ENCODE measurements at places on chromosomes 16 and 17. TPM values are rescaled to one million over a fixed set of nuclear protein-coding genes. Genes with fewer than 3 reads are reported as not detected.

GRCh38 chr17:33701910-33702309, 408.8 kb upstream of the ASIC2 start:
- no peak overlapping the region for H3K27ac ChIP-seq
- no peak overlapping the region for H3K4me3 ChIP-seq
- no peak for DNase-seq
- H3K27me3 ChIP-seq: no peaks in the 10 kb centered on the region

- H3K4me1 ChIP-seq: no peaks in the 10 kb centered on the region
- no peaks in the 10 kb centered on the region for H3K27me3 ChIP-seq
- no peak overlapping the region for H3K4me3 ChIP-seq
- no peak for DNase-seq
Measured at GRCh38 chr17:74490716-74491115, 24.3 kb downstream of the CD300A start.

DNA sequence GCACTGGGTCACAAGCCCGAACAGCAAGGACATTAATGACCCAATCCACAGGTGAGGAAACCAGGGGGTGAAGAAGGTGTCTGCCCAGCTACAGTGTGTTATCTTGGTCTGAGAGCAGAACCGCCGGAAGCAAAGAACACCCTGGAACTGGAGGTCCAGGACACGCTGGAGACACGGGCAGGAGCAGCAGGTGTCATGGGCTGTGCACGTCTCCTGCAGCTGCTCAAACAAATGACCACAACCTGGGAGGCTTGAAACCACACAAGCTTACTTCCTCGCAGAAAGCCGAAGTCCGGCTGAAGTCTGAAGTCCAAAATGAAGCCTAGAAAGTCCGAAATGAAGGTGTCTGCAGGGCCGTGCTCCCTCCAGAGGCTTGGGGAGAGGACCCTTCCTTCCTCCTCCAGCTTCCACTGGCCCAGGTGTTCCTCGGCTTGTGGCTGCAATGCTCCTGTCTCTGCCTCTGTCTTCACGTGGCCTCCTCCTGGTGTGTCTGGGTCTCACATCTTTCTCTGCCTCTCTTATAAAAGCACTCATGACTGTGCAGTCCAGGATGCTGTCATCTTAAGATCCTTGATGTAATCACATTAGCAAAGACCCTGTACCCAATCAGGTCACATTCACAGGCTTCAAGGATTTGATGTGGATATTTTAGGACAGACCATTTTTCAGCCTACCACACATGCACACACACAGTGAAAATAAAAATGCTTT, 351.2 kb downstream of the C16orf95 start:
- no peaks in the 10 kb centered on the region for H3K4me1 ChIP-seq
- H3K27ac ChIP-seq: no peak overlapping the region
- no peak overlapping the region for H3K4me3 ChIP-seq
- H3K27me3 ChIP-seq: peaks cover 16% of the 10 kb centered on the region

DNA sequence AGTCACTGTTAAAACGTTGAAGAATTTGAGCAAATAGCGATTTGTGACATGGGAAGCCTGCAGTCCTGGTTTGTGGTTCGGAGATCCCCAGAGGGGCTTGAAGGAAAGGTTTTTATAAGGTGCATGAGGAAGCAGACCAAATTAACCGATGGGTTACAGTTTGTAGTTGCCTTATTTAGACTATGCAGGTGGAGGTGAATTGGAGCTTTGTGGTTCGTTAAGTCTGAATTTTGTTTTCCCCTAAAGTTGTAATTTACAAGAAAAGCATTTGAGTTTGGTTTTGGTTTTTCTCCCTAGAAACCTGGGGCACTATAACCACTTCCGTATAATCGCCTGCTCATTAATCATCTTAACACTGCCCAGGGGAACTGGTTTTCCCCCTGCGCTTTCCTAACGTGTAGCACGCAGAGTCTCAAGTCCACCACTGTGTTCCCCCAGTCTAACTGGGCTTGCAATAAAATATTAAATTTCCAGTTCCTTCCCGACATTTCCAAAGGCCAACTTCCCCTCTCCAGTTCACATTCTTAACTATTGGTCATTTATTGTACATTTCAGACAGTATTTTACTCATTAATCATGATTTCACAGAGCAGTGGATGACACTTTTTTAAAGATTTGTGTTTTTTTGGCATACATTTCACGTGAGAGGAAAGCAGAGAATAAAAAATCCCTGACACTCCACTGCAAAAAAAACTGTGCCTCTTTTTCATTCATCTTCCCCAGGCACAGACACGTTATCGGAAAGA, 932 bp downstream of the ZNF267 start:
- peaks cover 7% of the 10 kb centered on the region for H3K4me1 ChIP-seq
- H3K27ac ChIP-seq: peak overlapping the region; percentile 83
- peak overlapping the region; percentile 98 for H3K4me3 ChIP-seq
- no peaks in the 10 kb centered on the region for H3K27me3 ChIP-seq

DNA sequence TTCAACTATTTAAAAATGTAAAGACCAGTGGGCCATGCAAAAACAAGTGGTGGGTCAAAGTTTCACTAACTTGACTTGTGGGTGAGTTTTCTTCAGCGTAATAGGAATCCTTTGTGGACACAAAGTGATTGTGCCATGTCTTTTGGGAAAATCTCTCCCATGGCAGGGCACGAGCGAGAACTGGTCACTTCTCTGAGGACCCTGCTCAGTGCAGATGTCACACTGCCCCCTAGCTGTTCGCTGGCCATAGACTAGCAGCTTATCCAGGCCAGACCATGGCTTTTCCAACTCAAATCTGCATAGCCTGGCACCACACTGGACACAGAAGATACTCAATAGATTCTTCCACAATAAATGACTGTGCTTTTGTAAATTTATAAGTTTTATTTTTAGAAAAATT, 306.0 kb upstream of the CCL2 start:
- no peaks in the 10 kb centered on the region for H3K27me3 ChIP-seq
- H3K4me3 ChIP-seq: no peak overlapping the region
- H3K36me3 ChIP-seq: no peaks in the 10 kb centered on the region
- DNase-seq: no peak

DNA sequence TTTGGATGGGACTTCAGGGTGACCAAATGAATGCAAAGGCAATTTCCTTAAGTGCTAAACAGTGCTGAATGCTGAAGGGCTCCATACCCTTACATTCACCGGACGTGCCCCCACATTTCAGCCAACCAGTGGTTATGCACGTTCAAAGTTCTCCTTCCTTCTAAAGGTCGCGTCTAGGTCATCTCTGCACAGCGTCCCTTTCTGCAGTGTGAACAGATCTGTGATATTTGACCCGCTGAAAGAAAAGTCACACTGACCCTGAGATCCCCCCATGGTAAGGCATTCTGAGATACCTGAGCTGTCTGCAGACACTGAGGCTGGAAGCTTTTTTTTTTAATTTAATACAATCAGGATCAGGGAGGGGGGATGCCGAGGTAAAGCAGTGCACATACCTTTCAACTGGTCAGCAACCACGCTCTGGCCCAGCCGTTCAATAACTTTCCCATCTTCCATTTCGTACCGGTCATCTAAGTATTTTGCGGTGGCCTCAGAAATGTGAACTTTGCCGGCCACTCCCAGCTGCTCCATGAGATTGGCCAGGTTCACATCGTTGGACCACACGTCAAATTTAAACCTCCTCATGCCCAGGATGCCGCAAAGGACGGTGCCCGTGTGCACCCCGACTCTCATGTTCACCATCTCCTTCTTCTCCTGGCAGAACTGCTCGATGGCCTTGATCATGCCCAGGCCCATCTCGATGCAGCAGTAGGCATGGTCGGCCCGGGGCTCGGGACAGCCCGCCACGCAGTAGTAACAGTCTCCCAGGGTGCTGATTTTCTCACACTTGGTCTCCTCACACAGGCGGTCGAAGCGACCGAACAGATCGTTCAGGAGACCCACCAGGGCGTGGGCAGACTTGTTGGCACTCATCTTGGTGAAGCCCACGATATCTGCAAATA, 2.6 kb downstream of the ADCY9 start:
- no peak overlapping the region for H3K27ac ChIP-seq
- no peak overlapping the region for H3K4me3 ChIP-seq
- H3K4me1 ChIP-seq: peaks cover 6% of the 10 kb centered on the region
- H3K36me3 ChIP-seq: no peaks in the 10 kb centered on the region
- no peak for DNase-seq

GRCh38 chr16:67930191-67930590, 1.5 kb downstream of the CTRL start:
- no peak overlapping the region for H3K27ac ChIP-seq
- H3K27me3 ChIP-seq: no peaks in the 10 kb centered on the region
- peaks cover 8% of the 10 kb centered on the region for H3K36me3 ChIP-seq
- peaks cover 14% of the 10 kb centered on the region for H3K4me1 ChIP-seq
- H3K4me3 ChIP-seq: no peak overlapping the region

DNA sequence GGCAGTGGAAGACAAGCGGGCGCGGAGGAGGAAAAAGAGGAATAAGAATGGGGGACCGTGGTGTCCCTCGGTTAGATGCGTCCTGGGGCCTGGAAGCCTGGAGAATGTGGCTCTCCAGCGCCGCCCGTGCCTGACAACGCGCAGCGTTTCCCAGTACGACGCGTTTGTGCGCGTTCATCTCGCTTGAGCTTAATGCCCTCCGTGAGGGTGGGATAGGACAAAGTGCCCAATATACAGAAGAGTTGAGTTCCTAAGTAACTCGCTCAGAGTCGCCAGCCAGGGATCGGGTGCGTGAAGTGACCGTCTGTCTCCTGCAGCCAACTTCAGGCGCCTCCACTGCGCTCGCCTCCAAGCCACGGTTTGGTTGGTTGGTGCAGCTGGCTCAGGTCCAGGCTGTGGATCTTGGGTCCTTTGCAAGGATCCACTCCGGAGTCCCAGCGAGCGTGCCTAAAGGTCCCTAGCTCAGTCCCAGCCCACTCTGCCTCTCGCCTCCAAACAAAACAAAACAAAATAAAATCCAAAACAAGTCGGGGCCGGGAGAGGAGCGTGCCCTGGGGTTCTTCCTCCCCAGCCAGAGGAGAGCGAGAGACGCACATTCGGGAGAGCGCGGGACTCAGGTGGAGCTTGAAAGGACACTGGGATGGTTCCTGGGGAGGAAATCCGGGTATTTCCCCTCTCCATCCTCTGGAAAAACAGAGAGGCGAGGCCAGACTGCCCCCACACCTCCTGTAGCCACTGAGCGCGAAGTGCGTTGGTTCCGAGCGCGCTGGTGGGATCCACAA, 974 bp downstream of the GALR2 start:
- peaks cover 8% of the 10 kb centered on the region for H3K27me3 ChIP-seq
- peaks cover 11% of the 10 kb centered on the region for H3K4me1 ChIP-seq
- no peak overlapping the region for H3K4me3 ChIP-seq
- no peaks in the 10 kb centered on the region for H3K36me3 ChIP-seq
- DNase-seq: no peak
- no peak overlapping the region for H3K27ac ChIP-seq

DNA sequence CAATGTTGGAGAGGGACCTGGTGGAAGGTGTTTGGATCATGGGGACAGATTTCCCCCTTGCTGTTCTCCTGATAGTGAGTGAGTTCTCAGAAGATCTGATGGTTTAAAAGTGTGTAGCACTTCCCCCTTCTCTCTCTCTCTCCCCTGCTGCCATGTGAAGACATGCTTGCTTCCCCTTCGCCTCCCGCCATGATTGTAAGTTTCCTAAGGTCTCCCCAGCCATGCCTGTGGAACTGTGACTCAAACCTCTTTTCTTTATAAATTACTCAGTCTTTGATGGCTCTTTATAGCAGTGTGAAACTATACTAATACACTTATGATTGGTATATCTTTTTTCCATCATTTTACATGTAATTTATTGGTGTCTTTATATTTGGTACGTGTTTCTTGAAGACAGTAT, 13.4 kb downstream of the ADGRG5 start:
- no peak overlapping the region for H3K27ac ChIP-seq
- H3K4me1 ChIP-seq: no peaks in the 10 kb centered on the region
- no peak overlapping the region for H3K4me3 ChIP-seq
- no peaks in the 10 kb centered on the region for H3K27me3 ChIP-seq
- no peaks in the 10 kb centered on the region for H3K36me3 ChIP-seq
- DNase-seq: no peak

- DNase-seq: no peak
- no peak overlapping the region for H3K27ac ChIP-seq
- no peak overlapping the region for H3K4me3 ChIP-seq
- H3K27me3 ChIP-seq: no peaks in the 10 kb centered on the region
- no peaks in the 10 kb centered on the region for H3K4me1 ChIP-seq
- no peaks in the 10 kb centered on the region for H3K36me3 ChIP-seq
Measured at GRCh38 chr17:27402943-27403342, 53.3 kb upstream of the KSR1 start.

DNA sequence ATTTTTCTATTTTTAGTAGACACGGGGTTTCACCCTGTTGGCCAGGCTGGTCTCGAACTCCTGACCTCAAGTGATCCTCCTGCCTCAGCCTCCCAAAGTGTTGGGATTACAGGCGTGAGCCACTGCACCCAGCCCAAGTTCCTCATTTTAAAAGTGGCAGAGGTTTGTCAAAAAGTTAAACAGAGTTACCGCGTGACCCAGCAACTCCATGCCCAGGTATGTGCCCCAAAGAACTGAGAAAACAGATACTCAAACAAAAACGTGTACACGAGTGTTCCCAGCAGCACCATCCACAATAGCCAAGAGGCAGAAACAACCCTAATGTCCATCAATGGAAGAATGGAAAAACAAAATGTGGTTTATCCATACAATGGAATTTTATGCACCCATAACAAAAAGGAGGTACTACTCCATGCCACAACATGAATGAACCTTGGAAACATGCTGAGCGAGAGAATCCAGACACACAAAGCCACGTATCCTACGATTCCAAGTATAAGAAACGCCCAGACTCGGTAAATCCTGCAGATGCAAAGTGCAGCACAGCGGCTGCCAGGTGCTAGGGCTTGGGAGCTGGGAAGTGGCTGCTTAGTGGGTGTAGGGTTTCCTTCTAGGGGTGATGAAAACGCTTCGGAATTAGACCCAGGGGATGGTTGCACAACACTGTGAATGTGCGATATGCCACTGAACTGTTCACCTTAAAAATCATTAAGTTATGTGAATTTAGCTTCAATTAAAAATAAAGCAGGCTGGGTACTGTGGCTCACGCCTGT, 24.8 kb downstream of the ADCY9 start:
- no peak overlapping the region for H3K27ac ChIP-seq
- no peaks in the 10 kb centered on the region for H3K27me3 ChIP-seq
- H3K4me3 ChIP-seq: no peak overlapping the region

GRCh38 chr16:19210280-19210924, 42.4 kb downstream of the SYT17 start:
- peaks cover 15% of the 10 kb centered on the region for H3K4me1 ChIP-seq
- H3K27ac ChIP-seq: no peak overlapping the region
- no peak overlapping the region for H3K4me3 ChIP-seq

DNA sequence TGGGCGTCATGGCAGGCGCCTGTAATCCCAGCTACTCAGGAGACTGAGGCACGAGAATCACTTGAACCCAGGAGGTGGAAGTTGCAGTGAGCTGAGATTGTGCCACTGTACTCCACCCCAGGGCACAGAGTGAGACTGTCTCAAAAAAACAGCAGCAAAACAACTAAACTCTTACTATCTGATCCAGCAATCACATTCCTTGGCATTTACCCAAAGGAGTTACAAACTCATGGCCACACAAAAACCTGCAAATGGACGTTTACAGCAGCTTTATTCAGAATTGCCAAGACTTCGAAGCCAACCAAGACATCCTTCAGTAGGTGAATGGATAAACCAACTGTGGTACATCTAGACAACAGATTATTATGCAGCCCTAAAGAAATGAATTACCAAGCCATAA, 4.0 kb downstream of the SIAH1 start:
- H3K36me3 ChIP-seq: no peaks in the 10 kb centered on the region
- no peak overlapping the region for H3K4me3 ChIP-seq

- peak overlapping the region; percentile 92 for H3K27ac ChIP-seq
- no peaks in the 10 kb centered on the region for H3K27me3 ChIP-seq
- no peak for DNase-seq
- H3K4me1 ChIP-seq: peaks cover 26% of the 10 kb centered on the region
- peaks cover 30% of the 10 kb centered on the region for H3K36me3 ChIP-seq
- H3K4me3 ChIP-seq: peak overlapping the region; percentile 70
Measured at GRCh38 chr17:48907713-48908046, 527 bp upstream of the UBE2Z start.

ATF7IP2 gene
- total RNA-seq: 7.4 TPM

NEUROD2 gene
- total RNA-seq: not detected

C17orf50 gene
- total RNA-seq: not detected

COX6A2 gene
- total RNA-seq: not detected

GAS2L2 gene
- total RNA-seq: not detected

VAT1L gene
- 0.10 TPM for total RNA-seq

LGALS9 gene
- 1.9 TPM for total RNA-seq

All from HCT116 (cell line).